Stimulated activated CD4-positive, alpha-beta T cell treated with anti-CD3 and anti-CD28 coated beads, Interleukin-1b, Interleukin-23, amount 100 ng/mL, for 1 hour (primary cell): ENCODE measurements at places on chromosomes 11 and 22.
A peak's percentile ranks its signal among the peaks of the same experiment; 100 is the strongest.

- DNase-seq: no peak
These were observed 3.6 kb downstream of the ARHGAP8 start for GRCh38 chr22:44755956-44756361.

DNA sequence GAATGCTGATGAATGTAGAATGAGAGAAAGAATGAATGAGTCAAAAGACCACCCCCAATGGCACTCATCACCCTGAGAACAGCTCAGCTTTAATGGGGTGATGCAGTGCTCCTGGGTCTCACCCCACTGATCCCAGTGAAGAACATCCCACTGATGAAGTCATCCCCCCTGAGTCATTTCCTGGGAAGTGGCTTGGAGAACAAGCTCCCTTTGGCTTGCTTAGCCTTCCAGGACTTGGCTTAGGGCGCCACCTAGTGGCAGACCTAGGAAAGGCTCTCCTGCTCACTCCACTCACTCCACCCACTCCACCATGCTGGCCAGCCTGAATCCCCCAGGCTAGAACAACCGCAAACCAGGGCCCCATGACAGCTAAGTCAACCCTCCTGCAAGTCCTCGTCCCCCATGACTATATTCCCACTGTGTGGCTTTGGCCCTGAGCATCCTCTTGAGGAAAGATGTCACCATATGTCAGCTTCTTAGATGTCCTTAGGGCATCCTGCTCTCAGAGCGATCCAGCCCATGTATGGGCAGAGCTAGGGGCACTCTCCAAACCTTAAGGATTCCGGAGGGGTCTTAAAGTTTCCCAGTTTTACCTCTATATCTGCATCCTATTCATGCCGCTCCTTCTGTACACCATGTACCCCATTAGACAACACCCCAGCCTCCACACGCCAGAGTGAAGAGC is 17.8 kb upstream of the TMPRSS13 start:
- DNase-seq: peak; percentile 70

DNA sequence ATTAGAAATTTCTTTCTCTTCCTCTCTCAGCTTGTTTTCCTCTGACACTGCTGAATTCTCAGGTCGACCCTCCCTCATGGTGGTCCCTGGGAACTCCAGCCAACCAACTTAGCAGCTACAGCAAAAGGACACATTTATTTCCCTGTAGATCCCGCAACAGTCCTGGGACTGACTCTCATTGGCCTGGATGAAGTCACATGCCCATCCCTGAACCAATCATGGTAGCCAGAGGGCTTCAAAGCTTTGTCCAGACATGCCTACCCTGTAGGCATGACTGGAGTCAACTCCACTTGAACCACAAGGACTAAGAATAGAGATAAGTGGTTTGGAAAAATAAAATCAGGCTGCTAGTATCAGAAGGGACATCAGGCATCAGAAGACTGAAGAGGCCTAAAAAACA is 84.6 kb upstream of the LRRC55 start:
- no peak for DNase-seq

GRCh38 chr11:117794135-117794534 is 2.9 kb downstream of the DSCAML1 start:
- DNase-seq: no peak

DNA sequence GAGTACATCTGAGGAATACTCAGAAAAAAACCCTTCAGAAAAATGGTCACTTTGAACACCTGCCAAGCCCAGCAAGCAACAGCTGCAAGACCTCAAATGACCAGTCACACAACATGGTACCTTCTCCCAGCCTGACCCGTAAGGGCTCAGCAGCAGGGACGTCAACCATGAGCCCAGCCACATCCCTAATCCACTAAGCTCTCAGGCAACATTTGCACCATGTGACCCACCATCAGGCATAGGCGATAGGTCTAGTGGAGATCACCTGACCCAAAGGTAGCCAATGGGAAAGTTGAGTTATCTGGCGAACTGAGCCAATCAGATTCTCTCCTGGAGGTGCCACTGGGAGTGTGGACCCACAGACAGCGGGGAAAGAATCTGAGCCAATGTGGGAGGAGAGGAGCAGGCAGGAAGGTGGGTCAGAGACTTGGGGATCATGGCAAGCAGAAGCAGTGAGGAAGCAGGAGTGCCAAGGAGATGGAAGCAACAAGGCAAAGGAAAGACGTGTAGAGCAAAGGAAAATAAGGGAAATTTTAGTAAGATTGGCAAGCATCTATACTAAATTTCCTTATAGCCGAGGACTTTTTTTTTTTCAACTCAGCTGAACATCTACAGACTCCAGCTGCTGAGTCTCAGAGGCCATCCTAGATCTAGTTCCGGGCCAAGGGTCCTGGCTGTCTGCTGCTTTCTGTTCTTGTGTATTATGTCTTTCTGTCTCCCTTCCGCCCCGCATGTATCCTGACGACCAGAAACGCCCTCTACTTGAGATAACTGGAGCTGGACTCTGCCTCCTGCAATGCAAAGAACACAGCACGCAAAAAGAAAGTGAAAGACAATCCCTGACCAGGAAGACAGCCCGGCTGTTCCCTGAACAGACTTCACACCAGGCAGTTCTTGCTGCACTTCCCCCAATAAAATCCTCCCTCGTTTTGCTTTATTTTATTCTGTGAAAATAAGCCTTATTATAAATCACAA is 11.0 kb upstream of the PLAAT2 start:
- no peak for DNase-seq

DNA sequence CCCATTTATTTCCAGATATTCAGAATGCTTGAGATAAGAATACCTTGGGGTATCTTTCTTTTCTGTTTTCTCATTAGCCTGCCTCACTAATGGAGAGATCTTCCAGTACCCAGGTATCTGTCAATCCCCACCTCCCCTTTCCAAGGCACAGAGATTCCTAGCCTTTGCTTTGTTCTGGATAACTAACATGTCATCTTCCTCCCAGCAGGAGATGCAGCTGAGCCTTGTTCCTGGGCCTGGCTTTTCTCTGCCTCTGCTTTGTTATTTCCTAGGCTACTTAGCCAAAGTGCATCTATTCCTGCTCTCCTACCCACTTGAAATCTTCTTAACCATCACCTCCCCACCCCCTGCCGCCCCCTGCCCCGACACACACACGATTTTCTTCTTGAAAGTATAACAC is 297.1 kb downstream of the NELL1 start:
- DNase-seq: no peak

GRCh38 chr11:86916330-86916729 is 38.9 kb downstream of the FZD4 start:
- DNase-seq: no peak

DNA sequence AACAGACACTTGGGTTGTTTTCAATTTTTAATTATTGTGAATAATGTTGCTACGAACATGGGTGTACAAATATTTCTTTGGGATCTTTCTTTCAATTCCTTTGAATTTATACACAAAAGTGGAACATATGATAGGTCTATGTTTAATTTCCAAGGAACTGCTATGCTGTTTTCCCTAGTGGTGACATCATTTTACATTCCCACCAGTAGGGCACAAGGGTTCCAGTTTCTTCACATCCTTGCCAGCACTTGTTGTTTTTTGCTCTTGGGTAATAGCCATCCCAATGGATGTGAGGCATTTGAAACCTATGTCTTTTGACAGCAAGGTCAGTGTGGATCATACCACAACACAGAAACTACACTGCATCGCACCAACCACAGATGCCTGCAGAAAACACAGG is 41.8 kb upstream of the SCN3B start:
- DNase-seq: no peak

DNA sequence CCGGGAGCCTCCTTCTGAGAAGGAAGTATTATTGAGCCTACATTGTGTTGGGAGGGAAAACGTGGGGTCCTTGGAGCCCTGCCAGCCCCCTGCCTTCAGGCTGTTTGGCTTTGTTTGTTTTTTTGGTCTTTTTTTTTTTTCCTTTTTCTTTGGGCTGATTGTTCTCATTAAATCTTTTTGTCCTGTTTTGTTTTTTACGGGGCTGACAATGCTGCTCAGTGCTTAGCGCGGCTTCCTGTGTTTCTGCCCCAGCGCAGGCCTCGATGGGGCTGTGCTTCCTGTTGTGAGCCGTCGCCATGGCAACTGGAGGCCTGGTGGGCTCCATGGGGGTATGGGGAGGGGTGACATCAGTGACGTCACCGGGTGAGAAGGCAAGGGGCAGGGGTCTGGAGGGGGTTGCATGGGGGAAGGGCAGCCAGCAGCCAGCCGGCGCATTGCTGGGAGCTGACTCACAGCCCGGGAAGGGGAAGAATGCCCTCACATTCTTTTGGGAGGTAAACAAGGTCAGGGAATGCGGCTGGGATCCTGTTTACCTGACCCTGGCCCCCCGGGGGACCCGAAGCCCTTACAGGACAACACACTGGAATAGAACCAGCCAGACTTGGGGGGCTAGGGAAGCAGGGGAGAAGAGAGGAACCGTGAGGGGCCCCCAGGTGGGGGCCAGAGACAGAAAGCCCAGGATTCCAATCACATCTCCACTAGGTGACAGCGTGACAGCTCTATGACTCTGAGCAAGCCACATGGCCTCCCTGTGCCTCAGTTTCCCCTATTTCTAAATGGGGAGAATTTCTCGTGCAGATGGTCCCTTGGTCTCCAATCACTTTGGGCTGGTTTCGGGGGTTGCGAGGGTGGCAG is 22.2 kb upstream of the CBX7 start:
- DNase-seq: peak; percentile 42
